Brain (organoid and tissue), 16 donors: ENCODE measurements at places on chromosomes 3 and 15.
A peak's percentile ranks its signal among the peaks of the same experiment; 100 is the strongest.

GRCh38 chr15:68489421-68489820 is 57.5 kb upstream of the ITGA11 start:
- DNase-seq = no peak

GRCh38 chr15:58952751-58953150 is 19.3 kb upstream of the SLTM start:
- DNase-seq = no peak

DNA sequence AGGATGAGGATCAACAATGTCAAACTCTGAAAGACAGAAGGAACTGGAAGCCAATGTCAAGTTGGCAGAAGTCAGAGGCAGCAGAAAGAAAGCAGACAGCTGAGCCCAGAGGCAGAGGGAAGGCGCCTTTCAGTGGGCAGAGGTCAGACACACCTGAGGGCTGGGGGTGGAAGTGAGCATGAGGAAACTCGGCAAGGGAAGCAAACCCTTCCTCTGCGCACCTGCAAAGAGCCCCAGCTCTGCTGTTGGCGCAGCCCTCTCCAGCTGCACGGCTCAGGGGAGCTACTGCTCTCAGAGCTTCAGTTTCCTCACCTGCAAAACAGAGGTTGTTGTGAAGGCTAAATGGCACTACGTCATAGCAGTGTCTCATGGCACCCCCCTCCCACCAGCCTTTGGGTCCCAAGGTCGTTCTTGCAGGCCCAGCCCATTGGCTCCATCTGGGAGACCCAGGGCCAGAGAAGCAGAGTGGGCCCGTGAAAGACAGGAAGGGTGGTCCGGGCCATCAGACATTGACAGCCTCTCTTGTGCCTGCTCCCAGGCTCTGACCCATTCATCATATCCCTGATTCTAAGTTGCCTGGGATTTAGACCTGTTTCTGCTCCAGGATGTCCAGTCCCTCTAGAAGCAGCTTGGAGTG is 53.3 kb upstream of the SLC6A11 start:
- DNase-seq = no peak

DNA sequence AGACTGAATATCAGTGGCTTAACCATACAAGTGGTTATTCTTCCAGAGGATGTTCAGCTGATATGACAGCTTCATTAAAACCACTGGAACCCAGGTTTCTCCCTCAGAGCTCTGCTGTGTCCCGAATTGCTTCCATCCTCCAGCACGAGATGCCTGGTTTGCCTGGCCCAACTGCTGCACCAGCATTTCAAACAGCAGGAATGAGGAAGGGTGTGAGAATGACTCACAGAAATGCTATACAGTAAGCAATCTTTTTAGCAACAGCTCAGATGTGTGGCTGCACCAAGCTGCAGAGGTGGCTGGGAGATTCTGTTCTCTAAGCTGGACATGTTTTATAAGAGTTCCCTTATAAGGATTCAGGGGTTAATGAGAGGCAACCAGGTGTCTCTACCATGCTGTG is 271.0 kb downstream of the GABRG3 start:
- no peak for DNase-seq

GRCh38 chr15:34594361-34594760 is 10.9 kb upstream of the GOLGA8B start:
- no peak for DNase-seq

DNA sequence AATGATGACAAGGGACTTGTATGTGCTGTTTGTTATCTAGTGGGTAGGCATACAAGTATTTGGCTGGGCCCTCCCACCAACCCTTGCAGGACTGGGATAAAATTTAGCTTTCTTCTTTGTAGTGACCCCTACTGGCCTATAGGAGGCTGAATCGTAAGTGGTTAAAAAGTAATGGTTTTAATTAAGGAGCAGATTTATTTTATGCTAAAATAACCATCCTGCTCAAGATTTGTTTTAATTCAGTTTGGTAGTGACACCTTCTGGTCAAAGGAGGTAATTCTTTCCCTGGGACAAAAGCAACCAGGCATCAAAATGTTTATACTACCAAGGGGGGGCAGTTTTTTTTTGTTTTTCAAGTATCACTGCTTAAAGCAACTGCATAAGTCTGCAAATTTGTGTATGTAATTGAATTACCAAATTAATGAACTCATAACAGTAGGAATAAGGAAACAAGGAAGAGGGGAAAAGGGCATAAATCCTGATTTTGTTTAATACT is 70.7 kb downstream of the TOP2B start:
- peak; percentile 85 for DNase-seq

- DNase-seq = no peak
Measured at GRCh38 chr3:127556565-127556964, 34.0 kb downstream of the TPRA1 start.

- peak; percentile 92 for DNase-seq
Measured at GRCh38 chr3:180036671-180037455, at the start of gene PEX5L. Gene PEX5L, minus strand, starts transcription at chr3:180036937. Its CDS starts 338 bp downstream, at chr3:180036599.

- peak; percentile 53 for DNase-seq
Measured at GRCh38 chr3:156732261-156732660, 57.9 kb downstream of the TIPARP start.
